ENCODE measurements at places on chromosomes 12 and 14.

- no peak for DNase-seq
These were observed 4.3 kb upstream of the KRT81 start for GRCh38 chr12:52295663-52296062.

DNA sequence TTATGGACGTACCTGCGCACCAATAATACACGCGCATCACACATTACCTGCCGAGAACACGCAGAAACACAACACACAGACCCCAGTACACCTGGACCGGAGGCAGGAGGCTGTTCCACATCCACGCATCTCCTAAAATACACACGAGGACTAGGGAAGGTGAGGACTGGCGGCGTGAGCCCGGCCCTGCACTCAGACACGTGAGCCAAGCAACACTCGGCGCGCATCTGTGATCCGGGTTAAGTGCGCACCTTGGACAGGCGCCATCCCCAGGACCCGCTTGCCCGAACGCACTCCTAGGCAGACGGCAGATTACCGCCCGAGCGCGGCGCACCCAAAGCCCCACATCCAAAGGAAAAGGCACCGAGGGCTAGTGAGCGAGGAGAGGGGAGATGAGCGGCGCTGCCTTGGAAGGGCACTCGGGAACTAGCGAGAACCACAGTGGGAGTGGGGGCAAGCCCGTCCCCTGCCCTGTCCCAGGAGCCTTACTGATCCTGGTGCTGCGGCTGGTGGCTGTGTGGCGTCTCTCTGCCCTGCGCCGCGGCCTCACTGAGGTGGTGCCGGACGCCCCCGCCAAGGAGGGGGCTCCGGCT is 417 bp downstream of the GLS2 start:
- DNase-seq: peak; percentile 30

DNA sequence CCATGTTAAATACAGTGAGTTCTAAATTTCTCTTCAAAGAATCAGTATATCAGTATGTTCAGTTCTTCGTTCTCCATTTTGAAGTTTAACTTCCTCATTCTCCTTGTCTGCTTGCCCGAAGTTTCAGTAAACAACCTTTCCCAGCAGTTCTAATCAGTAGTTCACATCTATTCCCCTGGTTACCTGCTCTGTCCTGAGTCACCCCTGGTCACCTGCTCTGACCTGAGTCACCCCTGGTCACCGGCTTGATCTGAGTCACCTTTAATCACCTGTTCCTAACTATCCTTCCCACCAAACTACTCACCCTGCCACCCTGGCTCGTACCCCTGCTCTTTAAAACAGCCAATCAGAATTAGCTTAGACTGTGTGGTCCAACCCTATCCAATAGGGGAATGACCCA is 9.4 kb upstream of the OR10G3 start:
- no peak for DNase-seq

DNA sequence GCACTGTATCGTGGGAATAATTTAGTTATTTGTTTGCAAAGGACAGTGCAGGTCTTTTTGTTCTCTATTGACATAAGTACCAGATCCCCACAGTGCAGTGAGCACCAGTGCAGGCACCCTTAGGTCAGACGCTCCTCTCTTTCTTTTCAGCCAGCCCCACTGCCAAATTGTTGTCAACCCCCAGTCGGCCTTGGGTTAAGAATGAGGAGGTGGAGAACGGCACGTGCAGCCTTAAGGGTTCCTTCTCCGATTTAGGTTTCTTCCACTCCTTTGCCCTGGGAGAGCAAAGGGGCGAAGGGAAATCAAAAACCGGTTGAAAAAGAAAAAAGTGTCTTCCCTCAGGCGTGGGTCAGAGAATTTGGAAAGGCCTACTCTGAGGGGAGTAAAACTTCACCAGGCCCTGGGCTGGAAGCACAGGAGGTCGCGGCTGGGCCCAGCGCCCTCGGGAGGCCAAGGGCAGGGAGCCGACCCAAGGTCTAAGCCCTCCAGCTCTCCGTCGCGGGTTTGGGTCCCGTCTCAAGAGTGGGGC is 4.3 kb downstream of the PAX9 start:
- no peak for DNase-seq

GRCh38 chr14:105855246-105855892 is 329.0 kb downstream of the TMEM121 start:
- no peak for DNase-seq

GRCh38 chr14:59827401-59827800 is 43.2 kb downstream of the RTN1 start:
- no peak for DNase-seq

DNA sequence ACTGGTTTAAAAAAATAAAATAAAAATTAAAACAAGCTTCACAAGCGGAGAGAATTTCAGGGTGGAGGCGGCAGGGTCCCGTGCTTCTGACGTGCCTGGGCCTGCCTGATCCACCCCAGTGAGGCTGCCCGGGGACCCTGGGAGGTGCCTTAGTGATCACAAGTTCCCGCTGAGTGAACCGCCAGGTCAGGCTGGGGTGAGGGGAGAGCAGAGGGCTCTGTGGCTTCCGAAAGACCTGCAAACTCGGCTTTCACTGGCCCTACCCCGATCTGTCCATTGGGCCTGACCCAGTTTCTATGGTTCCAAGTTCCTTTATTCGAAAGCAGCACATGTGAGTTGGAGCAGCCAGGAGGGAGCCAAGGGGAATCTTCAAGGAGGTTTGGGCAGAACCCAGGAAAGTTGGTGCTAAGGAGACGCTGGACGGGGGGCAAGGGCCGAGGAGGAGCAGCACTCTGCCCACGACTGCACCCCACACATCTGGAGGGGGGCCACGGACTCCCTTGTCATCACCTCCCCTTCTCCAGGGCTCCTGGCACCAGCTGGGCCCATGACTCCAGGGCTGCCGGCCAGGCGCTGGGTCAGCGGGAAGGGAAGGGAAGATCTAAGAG is 12.9 kb downstream of the MMP14 start:
- no peak for DNase-seq

DNA sequence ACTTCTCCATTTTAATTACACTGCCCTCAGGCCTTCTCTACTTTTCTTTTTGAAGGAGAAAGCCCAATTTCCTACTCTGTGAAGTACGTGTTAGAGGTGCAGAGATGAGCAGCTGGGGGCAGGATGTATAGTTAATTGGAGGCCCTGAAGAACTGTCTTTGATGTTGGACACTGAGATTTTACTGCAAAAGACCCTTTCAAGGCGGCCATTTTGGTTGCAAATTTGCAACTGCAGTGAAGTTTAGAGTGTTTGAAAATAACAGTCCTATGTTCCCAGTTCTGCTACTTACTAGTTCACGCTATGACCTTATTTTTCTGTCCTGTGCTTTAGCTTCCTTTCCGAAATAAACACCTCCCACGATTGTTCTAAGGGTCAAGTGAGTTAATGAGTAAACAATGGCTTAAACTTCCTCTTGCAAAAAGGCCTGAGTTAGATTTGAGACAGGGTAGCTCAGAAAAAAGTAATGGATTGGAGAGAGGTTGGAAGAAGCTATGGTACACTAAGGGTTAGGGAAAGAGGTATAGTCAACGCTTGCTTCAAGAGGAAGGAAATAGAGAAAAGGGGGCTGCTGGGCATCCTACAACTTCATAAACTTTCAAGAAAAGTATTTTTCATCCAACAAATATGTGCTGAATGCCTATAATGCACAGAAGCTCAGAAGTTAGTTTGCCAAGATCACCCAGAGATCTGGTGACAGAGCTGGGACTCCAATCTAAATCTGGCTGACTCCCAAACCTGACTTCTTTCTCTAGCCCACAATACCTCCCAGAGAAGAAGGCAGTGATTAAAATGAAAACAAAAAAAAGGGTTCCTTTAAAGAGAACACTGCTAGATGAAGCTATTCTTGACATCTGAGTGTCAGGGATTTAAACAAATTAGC is 26.4 kb upstream of the DICER1 start:
- DNase-seq: no peak

- DNase-seq: no peak
These were observed 245.7 kb downstream of the FUT8 start for GRCh38 chr14:65658202-65658601.

GRCh38 chr12:31922341-31923062 is 36.7 kb upstream of the RESF1 start:
- no peak for DNase-seq

DNA sequence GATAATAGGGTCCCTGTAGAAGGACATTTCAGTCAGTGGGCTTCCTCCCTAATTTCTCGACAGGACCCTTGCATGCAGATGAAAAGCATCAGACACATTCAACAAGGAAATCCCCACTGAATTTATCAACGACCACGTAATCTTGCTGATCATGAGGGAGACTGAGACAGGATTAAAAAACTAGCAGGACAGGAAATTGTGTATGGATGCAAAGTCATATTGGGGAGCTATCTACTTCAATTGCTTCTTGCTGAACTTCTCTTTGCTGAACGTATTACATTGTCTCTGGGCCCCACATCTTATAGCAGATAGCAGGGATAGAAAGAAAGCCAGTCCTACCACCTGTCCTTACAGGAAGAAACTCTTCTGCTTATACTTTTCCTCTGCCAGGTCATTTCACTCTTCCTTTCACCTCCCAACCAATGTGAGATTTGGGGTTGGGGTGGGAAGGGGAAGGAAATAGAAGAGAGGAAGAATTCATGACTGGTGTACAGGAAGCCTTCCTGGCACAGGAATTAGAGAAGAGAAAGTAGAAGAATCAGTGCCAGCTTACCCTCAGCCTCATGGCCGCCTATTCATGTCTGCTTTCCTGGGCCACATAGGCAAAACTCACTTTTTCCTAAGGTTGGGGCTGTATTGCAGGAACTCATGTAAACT is 333.3 kb downstream of the ZFP36L1 start:
- DNase-seq: no peak

DNA sequence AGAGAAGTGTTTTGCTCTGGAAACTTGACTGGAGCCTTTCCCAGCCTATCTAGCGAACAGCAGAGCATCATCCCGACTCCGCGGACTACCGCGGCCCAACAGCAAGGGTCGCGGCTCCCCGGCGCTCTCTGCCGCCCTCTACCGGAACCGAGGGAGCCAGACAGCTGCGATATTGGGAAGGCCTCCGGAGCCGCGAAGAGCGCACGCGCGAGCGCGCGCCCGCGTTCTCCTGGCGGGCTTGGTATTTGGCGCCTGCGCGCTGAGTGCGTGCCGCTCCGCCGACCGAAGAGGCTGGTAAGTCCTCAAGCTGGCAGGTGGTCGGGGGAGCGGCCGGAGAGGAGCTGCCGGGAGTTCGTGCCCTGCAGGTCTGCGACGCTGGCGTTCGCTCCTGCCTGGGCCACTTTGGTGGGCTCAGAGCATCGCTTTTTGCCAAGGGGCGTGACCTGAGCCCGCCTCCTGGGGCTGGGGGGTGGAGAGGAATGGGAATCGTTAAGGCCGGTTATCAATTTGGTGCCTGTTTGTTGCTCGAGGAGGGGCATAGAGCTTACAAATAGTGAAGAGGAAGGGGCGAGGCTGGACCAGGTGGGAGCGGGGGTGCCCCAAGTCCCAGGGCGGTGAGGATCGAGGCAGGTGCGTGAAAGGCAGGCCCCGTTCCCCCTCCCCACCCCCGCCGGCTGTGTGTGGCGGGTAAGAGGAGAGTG is at the start of gene TMEM106C:
TMEM106C (plus strand) TSS at position 257 of the 701 bp plus-strand sequence. CDS start 641 bp downstream, outside the sequence.
- DNase-seq: peak; percentile 99

DNA sequence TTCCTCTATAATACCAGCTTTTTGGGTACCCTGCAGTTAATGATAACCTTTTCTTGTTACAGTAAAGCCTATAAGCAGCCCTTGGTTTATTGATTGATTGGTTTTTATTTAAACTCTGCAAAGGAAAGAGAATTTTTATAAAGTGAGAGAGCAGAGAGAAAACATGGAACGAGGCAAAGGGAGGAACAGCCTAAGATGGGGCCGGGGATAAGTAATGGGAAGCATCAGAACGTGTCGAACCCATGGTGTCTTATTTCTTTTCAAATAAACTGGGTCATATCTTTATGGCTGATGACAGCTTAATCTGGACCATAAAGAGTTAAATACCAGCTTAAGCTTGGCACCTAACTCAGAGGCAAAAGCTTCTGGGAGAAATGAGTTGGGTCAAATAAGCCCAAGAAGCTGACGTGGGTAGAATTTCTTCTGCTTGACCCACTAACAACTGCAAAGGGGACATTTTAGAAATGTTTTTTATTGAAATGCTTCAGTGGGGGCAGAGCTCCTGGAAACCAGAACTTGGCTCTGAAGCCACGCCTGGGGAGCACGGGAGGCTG is 12.0 kb upstream of the C14orf93 start:
- no peak for DNase-seq

DNA sequence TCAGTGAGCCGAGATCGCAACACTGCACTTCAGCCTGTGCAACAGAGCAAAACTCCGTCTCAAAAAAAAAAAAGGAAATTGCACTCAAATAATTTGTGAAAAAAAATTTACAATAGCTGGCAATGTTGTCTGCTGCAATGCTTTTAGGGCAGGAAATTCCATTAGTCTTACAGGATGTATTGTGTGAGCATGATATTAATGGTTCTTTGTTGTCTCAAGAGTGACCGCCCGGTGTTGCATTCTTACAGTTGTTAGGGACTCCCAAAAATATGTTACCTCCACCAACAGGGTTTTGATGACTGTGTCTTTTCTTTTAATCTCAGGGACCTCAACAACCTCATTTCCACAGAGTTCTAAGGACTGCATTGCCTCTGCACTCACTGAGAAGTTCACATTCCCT is 44.8 kb downstream of the PZP start:
- DNase-seq: no peak

DNA sequence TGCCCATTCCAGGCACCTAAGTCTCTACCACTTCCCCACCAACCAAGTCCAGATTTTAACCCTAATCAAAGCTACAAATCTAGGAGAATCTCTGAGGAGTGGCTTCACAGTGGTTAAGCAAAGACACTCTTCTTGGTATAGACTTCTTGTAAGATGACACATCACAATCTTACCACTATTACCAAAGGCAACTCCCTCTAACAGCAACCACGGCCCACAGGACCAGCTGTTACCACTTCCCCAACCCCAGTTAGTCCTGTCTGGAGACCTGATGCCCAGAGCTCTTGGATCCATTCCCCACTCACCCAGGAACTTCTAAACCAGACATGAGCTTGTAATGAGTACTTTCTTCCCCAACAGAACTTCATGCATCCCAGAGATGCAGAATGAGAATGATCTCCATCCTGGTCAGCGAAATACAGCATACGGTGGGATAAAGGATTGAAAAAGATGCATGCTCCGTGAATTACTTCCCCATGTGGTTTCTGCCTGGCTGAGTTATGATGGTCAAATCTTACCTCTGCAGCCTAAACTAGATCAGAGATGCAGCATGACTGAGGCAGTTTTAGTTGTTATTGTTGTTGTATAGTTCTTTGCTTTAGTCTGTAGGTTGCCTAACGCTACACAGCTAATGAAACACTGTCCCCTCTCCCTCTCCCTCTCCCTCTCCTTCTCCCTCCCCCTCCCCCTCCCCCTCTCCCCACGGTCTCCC is 87.7 kb upstream of the FOXN3 start:
- no peak for DNase-seq

GRCh38 chr12:119802472-119802871 is 74.6 kb downstream of the CIT start:
- no peak for DNase-seq

- DNase-seq: no peak
These were observed 63.3 kb upstream of the CDKN3 start for GRCh38 chr14:54333511-54333910.

All from NCI-H1092 treated with DMSO at 0.1 percent for 48 hours (cell line).